Daoy (cell line): ENCODE measurements at places on chromosomes 7 and 10. TPM values are rescaled to one million over a fixed set of nuclear protein-coding genes. Genes with fewer than 3 reads are reported as not detected.

CCDC146 gene
- 0.12 and 0.34 TPM in 2 replicates for total RNA-seq

DNA sequence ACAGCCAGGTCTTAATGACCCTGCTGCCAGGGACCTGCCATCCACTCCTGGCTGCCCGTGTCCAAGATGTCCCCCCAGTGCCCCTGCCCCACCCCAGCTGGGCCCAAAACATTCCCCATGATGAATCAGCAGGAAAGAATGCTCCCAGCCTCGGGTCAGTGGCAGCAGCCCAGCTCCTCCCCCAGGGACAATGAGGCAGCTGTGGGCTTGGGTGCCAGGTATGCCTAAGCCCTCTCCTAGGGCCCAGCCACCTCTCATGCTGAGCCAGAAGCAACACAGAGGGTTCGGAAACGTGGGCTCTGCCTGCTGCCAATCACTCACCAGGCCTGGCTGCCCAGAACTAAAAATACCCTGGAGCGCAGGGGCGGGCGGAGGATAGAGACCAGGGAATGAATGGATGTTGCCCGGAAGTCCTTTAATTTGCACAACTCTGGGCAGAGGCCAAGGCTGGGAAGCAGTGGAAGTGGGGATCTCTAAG, 1.5 kb upstream of the LOXL4 start:
- DNase-seq: peak; percentile 88

DNA sequence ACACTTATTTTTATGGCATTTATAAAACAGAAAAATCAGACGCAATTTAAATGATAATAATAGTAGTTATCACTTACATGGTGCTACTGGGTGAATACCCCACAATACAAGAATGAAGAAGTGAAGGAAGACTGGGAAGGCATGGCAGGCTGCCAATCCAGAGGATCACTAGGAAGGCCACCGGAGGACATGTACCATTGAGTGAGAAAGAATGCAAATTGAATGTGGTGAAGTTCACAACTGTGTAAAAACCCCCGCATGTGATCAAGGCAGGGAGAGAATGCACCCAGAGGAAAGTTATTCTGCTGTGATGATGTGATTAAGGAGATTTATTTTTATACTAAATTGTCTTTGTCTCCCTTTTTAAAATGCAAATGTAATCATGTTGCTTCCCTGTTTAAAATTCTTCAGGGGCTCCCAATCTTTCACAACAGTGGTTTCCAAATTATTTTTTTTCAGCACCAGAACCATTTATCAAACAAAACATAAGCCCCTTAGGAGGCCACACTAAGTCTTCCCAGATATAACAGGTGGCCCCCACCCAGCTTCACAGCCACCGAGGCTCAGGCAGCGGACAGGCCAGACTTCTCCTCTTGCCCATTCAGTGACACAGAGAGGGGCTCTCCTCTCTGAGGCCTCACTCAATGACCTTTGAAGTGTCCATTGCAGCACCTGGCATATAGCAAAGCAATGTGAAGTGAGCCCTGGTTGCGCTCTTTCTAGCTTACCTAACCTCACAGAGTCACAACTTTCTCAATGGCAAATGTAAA, 59.6 kb downstream of the FRMPD2 start:
- DNase-seq: no peak

- peak; percentile 33 for DNase-seq
Observed at GRCh38 chr10:32957341-32958084, 517 bp downstream of the ITGB1 start.

- DNase-seq: no peak
Observed at GRCh38 chr7:7829667-7830066, 111.3 kb upstream of the RPA3 start.

- DNase-seq: peak; percentile 38
Observed at GRCh38 chr10:24132741-24133140, 76.2 kb upstream of the KIAA1217 start.

PCBD1 gene
- total RNA-seq: 26.2 and 31.7 TPM in 2 replicates

ANK3 gene
- total RNA-seq: 15.0 and 15.9 TPM in 2 replicates

DNA sequence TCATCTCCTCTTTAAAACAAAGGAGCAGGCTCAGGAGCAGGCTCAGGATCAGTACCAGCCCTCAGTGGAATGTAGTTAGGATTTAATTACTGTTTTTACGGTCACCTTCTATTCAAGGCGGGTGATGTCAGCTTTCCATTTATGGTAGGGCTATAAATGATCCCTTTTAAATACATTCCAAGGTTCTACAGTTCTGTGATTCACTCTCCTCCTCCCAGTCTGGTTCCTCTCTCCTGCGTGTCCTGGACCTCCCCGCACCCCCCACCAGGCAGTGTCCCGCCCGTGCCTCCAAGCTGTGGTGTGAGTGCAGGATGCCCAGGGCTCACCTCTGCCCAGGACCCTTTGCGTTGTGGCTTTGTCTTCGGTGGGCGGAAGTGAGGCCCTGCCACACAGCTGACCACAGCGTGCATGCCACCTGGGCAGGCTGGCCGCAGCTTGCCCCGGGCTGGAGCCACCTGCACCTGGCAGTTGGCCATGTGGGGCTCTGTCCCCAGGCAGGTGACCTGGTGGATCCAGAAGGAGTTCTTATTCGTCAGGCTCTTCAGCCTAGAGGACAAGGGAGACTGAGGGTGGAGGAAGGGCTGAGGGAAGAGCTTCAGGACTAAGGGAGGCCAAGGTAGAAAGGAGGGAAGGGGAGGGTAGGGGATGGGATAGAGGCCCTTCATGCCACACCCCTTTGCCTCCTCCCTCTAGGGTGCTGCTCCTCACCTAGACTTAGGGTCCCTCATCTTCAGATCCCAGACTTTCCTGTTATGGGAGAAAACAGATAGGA, 9.1 kb downstream of the LOXL4 start:
- no peak for DNase-seq

DNA sequence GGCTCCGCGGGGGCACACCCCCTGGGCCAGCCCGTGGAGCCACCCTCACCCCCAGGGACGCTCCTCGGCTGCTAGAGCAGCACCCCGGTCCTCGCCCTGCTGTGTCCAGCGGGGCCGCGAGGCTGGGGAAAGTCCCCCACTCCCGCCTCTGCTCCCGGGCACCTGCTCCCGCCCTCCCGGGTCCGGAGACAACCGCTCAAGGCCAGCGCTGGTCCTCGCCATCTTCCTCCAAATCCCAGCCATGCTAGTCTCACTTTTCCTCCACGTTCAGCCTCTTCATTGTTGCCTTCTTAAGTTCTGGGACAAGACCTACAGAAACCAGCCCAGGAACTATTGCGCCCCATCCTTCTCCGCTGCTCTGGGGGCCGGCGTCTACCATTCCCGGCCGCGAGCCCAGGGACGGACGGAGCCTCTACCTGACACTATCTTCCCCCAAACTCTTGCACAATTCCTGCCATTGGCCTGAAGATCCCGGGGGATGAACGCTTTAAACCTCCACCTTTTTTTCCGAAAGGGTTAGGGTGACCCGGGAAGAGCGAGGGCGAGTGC, 4.8 kb upstream of the KCP start:
- DNase-seq: no peak

TCAF2 gene
- 0.42 and 1.3 TPM in 2 replicates for total RNA-seq

DNA sequence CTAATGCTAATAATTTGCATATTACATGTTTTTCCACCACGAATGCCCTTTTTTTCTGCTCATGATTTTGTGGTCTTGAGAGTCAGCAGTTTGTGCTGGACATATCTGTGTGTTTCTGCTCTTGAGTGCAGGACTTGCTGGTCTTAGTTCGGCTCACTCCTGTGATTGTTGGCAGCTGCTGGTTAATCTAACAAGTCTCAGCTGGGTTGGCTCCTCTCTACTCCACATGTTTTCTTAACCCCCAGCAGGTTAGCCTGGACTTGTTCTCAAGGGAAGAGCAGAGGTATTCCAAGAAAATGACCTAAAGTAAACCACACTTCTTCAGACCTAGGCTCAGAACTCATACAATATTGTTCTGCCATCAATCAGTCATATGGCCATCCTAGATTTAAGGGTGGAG, 1238.9 kb downstream of the XPNPEP1 start:
- DNase-seq: no peak

DNA sequence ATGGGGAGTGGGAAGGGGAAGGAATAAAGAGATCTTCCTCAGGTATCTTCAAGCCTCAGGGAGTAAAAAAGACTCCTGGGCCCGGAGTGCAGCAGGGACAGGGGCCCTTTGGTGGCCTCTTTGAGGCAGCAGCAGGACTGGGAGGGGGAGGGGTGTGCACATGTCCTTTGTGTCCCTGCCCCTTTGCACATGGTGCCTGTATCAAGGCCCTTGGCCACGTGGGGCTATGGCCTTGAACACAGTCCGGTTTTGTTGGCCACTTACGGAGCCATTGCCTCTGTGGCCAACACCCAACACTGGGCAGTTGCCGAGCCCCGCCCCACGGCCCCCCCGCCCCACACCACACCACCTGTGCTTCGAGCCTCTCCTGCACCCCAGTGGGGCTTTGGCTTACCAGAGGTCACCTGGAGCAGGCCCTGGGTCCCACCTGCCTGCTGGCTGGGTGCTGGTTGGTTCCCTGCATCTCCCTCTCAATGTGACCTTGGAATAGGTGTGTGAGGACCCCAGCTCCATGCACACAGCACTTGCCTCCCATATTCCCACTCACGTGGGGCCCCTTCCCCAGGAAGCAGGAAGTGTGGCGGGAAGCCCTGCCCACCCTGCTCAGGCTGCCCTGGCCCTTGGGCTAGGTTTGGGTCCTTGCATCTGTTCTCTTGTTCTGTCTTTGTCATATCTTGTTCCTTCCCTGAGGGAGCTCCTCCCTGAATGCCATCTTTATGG, 5.4 kb downstream of the SAP25 start:
- DNase-seq: no peak

ABCA13 gene
- total RNA-seq: under 0.01 and 0.06 TPM in 2 replicates

ANKRD2 gene
- total RNA-seq: not detected in 2 replicates

CDNF gene
- total RNA-seq: not detected in 2 replicates

GRCh38 chr10:99532687-99533495, at the start of gene NKX2-3:
Gene NKX2-3, plus strand, starts transcription at chr10:99532942. Its CDS starts 190 bp downstream, at chr10:99533132.
- DNase-seq: peak; percentile 75

GRCh38 chr10:129192344-129193128, 274.5 kb upstream of the MGMT start:
- peak; percentile 44 for DNase-seq

AGMO gene
- total RNA-seq: 0.06 TPM in 1 of 2 replicates, not detected in the other

VGF gene
- 6.5 and 10.3 TPM in 2 replicates for total RNA-seq

DNA sequence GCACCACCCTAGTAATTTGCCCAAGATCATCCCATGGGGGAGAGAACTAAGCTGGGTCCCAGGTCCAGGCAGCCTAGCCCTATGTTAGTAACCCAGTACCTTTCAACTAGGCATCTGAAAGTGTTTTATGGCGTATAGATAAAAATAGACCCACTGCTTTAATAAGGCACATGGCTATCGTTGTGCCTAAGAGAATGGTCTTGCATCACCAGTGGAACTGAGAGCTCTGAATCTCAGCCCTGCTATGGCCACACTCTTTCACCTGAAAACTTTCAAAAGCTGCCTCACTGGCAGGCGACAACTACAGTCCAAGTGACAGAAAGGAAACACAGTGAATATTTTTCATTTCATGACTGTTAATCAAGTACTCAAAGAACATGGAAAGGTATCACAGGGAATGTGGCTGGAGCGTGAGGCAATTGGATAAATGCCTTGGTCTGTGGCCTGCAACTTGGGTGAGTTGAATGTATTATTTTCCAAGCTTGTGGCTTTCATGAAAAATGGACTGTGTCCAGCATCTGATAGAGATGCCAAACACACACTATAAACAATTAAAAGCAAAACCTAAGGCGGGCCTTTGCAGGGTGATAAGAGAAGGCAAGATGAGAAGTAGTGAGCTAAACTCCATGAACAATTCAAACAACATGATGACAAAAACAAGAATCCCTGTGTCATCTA, 18.0 kb upstream of the SFMBT2 start:
- no peak for DNase-seq

ARMH3 gene
- total RNA-seq: 4.6 and 5.1 TPM in 2 replicates

PTN gene
- total RNA-seq: 16.4 and 19.5 TPM in 2 replicates

DNA sequence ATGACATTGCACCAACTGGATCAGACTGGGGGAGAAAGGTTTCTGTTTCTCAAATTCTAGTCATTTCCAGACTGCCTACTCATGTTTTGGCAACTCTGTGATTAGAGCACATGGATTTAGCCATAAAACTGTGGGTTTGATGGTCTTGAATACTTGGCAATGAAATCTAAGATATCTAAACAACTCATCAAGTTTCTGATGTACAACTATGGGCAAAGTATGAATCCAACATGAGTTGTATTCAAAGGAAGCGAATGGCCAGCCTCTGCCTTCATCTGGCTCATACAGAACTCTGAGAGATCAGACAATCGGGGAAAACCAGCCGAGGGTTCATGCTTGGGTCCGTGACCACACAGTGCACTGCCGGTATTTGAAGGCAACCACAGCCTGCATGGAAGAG, 144.3 kb downstream of the ADAM12 start:
- peak; percentile 88 for DNase-seq

- no peak for DNase-seq
Observed at GRCh38 chr10:121822180-121822579, 105.7 kb downstream of the ATE1 start.

OPN1SW gene
- total RNA-seq: not detected in 2 replicates

PCDH15 gene
- not detected in 2 replicates for total RNA-seq

SEC23IP gene
- total RNA-seq: 12.1 and 20.8 TPM in 2 replicates

GRCh38 chr7:155669717-155670505, 25.4 kb downstream of the RBM33 start:
- DNase-seq: no peak

INTS15 gene
- total RNA-seq: 13.9 and 18.7 TPM in 2 replicates
